ENCODE measurements at places on chromosomes 6 and 20.

DNA sequence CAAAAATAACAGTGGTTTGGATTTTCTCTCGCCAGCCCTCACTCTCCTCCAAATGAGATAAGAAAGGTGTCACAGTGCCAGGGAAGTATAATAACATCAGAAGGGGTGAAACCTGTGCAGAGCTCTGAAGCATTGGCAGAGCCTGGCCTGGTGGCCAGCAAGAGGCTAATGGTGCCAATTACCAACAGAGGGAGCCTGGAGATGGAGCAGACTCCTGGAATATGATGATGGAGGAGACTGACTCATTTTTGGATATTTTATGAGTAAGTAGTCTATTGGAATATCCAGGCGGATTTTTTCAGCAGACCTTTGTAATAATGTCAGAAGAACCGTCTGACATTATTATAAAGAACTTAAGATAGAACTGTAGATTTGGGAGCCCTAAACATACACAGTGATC lies 442.6 kb upstream of the MARCKS start:
- DNase-seq: no peak

GRCh38 chr6:138787138-138787537 lies 8.7 kb upstream of the ECT2L start:
- no peak for DNase-seq

- no peak for DNase-seq
Measured at GRCh38 chr6:89924231-89924630, 30.0 kb downstream of the GJA10 start.

DNA sequence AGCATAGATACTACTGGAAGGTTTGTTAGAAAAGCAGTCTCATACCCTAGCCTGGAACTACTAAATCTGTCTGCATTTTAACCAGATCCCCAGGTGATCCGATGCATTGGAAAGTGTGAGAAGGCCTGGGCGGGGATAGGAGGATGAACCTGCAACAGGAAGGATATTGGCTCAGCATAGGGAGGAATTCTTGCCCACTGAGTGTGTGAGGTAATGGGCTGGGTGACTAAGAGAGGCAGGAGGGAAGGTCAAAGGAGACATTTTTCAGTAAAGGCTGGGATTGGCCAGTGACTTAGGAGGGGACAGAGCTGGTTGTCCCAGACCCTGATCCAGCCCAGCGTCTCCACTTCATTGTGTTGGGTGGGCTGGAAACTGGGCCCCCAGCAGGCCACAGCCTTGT lies 191.0 kb upstream of the LRFN2 start:
- DNase-seq: no peak

GRCh38 chr6:11645016-11645415 lies 107.5 kb downstream of the TMEM170B start:
- DNase-seq: peak; percentile 8

GRCh38 chr6:109237077-109237985 lies 142.0 kb downstream of the CEP57L1 start:
- DNase-seq: no peak

GRCh38 chr6:35725721-35726438 lies 11.0 kb upstream of the ARMC12 start:
- DNase-seq: no peak

DNA sequence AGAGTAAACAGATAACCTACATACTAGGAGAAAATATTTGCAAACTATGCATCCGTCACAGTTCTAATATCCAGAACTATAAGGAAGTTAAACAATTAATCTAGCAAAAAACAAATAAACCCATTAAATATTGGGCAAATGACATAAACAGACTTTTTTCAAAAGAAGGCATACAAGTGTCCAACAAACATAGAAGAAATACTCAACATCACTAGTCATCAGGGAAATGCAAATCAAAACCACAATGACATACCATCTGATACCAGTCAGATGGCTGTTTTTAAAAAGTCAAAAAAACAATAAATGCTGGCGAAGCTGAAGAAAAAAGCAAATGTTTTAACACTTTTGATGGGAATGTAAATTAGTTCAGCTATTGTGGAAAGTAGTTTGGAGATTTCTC lies 1117.7 kb upstream of the MAP3K7 start:
- no peak for DNase-seq

DNA sequence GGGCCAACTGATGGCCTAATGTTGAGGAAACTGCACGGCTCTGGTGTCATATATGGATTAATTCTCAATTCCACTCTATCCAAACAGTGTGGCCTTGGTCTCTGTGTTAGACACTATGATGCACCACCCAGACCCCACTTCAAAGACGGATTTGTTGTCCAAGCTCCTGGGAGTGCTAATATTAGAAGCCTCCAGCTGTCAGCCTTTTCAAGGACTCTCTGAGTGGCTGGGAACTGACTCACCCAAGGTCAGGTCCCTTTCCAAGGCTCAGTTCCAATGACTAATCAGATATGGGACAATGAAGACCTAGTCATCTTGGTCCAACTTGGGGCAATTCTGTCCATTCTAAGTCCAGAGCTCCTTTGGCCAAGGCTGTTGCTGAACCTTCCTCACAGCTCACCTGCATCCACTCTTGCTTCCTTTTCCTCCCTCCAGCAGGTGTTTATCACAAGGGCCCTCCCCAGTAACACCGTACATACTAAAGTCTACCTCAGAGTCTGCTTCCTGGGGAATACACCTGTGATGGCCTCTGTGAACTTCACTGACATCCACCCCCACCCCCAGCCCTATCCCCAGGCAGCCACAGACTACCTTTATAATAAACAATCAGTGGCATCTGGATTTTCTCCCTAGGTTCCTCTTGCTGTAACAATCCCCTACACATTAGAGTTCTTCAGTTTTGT lies 7.2 kb upstream of the IL20RA start:
- DNase-seq: no peak

- DNase-seq: no peak
Measured at GRCh38 chr6:112690497-112691202, 343.5 kb downstream of the RFPL4B start.

DNA sequence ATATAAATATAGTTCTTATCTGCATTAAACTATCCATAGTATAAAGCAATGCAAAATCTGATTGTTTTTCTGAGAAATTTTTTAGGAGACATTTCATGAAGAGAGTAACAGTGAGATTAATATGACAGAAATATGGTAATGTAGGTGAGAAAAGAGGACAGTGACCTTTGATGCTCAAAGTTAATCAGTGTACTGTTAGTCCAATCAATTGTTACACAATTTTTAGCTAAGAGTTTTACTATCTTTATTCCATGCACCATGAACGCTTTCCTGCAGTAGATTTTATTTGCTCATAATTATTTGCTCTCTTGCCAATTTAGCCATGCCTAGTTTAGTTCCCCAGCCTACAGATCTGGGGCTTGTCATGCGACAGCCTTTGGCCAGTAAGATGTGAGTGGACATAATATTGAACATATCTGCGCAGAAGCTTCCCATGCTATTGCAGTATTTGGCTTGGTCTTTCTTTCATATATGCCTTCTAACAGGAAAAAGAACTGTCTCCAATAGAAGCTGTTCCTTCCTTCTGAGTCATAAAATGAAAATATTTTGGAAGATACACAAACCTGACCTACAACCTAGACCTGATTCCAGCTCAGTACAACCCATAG lies 38.7 kb downstream of the FKBP1C start:
- DNase-seq: no peak

DNA sequence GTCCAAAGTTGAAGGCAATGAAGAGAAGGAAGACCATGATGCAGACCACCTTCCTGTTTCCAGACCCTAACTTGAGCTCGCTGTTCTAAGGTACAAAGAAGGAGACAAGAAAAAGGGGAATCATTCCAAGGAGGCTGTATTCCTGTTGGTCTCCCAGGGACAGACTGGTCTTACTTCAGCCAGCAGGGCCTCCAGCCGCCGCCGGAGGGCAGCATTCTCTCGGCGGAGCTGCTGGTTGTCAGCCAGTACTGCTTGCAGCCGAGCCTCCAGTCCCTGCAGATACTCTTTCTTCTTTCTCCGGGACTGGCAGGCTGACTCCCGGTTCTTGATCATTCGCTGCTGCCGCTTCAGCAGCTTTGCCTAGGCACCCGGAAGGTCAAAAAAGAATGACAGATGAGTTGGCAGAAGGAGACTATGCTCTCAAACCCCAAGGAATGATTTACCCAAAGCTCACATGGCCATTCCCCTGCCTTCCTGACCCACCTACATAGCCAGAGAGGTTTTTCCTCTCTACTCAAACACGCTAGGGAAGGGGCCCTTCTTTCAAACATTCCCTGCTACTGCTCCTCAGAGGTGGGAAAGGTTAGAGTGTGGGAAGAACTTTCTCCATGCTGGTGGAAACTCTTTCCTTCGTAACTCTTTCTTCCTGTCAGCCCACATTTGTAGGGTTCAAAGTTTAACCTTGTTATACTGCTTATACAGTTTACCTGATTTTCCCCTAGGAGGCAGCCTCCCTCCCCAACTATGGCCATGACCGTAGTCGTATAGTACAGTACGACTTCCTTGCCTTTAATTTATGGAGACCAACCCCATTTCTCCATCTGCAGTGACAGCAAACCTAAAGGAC lies 9.0 kb downstream of the ATF6B start:
- peak; percentile 88 for DNase-seq

GRCh38 chr6:3490625-3490980 lies 33.8 kb upstream of the SLC22A23 start:
- DNase-seq: no peak

- no peak for DNase-seq
Measured at GRCh38 chr6:152981989-152982903, 595 bp downstream of the FBXO5 start.

DNA sequence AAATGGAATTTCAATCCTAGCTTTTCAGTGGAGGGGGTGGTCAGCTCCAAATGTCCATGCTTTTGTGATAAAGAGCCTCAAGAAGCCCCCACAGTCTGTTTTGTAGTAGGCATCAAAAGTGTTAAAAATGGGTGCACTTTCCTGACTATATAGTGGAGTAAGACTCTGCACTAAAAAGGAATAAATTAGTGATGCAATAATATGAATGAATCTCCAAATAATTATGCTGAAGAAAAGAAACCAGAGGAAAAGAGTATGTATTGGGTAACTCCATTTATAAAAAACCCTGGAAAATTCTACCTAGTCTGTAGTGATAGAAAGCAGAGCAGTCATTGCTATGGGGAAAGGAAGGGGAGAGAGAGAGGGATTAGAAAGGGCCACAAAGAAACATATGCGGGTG lies 310.4 kb upstream of the SUPT3H start:
- DNase-seq: no peak

- no peak for DNase-seq
Measured at GRCh38 chr6:116511424-116512110, at the start of gene CALHM5. CALHM5 (plus strand) TSS chr6:116511639; CDS start chr6:116511697, 58 bp downstream.

- DNase-seq: no peak
Measured at GRCh38 chr6:14372734-14373489, 255.3 kb downstream of the CD83 start.

DNA sequence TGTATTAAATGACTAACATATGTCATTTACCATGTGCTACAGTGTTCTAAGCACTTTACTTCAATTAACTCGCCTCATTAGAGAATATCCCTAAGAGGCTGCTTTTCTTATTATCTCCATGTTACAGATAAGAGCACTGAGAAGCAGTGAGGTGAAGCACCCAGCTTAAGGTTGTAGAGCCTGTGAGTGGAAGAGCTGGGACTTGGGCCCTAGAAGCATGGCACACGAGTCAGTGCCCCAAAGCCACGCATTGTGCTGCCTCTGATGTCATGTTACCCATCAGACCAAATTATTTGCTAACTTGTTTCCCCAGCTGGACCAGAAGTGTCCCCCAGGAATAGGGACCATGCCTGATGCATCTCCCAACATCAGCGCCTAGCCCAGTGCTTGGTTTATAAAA lies 34.1 kb downstream of the POFUT1 start:
- DNase-seq: no peak

GRCh38 chr6:15421945-15422733 lies 176.3 kb downstream of the JARID2 start:
- no peak for DNase-seq

DNA sequence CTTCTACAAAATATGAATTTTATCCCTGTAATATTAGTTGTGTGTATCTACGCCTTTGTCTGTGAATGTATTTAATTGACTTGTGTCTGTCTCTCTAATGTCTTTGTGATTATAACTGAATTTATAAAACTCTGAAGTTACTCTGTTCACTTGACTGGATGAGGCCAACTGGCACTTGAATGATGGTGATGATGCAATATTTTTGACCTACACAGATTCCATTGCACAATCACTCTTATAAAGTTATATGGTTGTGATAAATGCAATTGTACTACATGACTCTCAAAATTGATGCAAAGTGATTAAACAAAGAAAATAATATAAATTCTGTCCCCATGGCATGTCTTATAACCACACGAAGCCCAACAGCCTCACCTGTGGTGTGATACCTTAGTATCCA lies 287.3 kb upstream of the PLN start:
- no peak for DNase-seq

DNA sequence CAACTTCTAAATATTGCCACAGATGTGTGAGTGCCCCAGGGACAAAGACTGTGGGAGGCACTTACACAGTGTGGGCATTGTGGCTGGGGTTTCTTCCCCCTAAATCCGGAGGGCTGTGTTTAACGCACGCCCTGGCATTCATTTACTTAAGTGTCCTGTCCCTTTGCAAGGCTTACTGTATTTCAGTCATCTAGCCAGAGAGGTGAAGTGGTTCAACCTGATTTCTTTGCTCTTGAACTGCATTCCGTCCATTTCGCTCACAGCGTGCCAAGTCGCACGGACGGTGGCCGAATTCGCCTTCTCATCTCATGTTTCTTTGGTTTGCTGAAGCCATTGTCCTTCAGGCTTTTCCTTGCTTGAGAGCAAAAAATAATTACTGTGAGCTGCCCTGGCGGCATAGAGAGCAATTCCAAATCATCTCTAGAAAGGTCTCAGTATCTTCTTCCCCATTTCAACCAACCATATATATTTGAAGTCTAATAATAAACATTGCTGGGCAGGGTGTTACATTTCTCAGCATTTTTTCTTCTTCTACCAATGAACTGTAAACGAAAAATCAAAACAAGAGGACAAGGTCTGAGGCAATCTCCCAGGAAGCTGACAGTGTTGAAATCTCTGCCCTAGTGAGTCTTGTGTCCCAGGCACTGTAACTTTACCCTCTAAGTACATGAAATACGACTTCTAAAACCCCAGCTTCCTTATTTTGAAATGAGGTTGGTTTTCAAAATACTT lies 16.9 kb downstream of the SYTL3 start:
- DNase-seq: no peak

Measured in left forelimb (tissue), 1 donor.